ENCODE measurements at places on chromosomes 2 and 18.

DNA sequence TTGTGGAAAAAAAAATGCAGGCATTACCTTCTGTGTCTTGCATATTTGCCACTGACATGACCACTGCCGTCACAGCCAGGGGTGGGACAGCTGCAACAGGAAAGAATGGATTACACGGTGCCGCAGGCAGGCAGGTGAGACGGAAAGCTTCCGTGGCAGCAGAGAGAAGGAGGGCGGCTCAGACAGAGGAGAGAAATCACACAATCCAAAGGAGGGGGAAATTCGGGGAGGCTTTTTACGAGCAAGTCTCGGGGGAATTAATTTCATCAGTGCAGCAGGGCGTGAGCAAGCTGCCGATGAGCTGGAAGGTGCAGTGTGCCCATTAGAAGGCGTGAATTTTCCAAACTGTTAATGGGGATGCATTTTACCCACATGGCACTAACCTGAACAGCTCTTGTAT, 234.8 kb upstream of the PXDN start:
- DNase-seq = no peak

DNA sequence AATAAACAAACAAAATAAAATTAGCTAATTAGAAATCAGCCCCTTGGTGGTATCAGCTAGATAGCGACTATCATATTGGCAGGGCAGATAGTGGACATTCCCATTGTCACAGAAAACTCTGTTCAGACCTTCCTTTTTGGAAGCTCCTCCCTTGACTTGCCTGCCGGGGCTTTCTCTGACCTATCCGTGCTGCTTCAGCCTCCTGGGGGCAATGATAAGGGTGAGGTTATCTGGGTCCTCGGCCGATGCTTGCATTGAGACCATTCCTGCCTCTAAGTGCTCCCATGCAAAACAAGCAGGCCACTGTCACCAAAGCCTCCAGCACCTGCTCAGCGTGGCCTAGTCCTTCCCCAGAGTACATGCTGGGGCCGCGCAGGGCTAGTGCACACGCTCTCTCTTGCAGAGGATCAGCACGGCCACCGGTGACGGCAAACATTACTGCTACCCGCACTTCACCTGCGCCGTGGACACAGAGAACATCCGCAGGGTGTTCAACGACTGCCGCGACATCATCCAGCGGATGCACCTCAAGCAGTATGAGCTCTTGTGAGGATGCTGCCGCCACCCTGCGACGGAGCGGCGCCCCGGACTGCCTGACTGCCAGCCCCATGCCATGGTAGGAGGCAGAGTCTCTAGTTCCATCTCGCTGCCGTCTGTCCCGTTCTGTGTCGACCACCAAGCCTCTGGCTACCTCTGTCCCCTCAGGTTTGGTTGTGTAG, 27.4 kb downstream of the MPPE1 start:
- DNase-seq = no peak

GRCh38 chr2:202052235-202052634, 18.6 kb downstream of the FZD7 start:
- no peak for DNase-seq

- DNase-seq = no peak
Measured at GRCh38 chr2:240528406-240529040, 29.3 kb downstream of the ANKMY1 start.

DNA sequence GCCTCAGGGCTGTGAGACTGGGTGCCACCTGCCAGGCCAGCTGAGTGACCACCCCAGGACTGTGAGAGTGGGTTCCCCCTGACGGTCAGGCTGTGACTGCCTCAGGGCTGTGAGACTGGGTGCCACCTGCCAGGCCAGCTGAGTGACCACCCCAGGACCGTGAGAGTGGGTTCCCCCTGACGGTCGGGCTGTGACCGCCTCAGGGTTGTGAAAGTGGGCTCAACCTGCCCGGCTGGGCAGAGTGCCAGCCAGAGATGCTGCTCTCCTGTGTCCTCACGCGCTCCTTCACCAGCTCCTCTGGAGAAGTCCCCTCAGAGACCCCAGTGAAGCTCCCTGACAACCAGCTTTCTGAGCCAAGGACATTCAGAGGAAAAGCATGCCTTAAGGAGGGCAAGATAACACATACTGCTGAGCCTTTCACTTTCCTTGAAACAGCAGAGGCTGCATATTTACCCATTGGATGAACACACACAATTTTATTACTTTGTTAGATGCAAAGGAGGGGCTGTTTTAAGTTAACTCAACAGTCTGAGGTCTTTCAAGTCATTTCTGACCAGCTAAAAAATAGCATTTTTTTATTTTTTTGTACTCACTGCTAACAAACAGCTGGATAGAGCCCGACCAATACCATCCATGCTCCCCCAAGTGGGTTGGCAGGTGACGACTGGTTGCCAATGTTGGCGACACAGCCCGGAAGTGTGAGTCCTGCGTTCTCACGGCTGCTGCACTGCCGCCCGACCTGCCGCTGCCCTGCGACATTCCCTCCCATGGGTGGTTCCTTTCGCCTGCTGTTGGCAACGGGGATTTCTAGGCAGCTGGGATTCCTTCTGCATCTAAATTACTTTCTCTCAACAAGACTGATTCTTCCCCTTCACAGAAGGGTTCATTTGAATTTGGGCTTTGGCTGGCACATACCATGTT, 70.7 kb downstream of the NDUFA10 start:
- no peak for DNase-seq

DNA sequence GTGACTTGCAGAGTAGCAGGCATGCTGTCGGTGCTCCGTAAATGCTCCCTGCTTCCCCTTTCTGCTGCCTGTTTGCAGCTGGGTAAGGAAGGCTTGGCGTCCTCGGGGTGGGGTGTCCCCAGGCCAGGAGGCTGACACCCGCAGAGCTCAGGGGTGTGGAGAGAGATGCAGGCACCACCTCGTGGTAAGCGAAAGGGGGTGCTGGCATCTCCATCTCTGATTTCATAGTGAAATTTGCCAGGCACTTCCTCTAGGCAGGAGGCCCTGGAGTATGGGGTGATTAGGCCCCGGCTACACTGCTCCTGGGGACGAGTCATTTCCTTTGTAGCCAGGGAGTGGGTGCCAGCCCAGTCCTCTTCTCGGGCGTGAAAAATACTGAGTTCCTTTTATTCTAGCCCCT, 160.4 kb downstream of the KLHL29 start:
- no peak for DNase-seq

DNA sequence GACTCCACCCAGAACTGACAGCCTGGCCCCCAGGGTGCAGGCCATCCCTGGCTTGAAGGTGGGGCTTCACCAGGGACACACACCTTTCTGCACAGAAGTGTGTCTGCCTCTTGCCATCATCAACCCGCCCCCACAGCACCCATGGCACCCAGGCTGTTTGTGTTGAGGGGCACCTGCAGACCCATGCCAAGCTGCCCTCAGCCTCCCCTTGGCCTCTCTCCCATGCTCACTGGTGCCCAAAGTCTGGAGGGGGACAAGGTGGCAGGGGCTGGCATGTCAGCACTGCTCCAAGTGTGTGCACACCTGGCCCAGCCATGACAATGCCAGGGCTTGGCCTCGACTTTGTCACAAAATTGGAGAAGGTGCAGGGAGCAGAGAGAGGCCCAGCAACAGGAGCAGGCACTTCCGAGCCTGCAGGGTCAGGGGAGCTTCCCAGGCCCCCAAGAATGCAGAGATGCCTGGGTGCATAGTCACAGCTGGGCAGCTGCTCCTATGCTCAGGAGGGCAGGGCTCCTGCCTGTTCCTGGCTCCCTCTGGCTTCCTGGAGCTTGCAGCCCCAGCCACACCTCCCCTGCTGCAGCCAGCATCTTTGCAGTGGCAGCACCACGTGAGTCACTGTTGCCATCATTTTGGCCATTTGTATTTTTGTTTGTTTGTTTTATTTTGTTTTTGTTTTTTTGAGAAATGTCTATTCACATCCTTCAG, 280.6 kb upstream of the UBE2E3 start:
- no peak for DNase-seq

GRCh38 chr2:118179445-118179844, 91.2 kb downstream of the INSIG2 start:
- DNase-seq = no peak

DNA sequence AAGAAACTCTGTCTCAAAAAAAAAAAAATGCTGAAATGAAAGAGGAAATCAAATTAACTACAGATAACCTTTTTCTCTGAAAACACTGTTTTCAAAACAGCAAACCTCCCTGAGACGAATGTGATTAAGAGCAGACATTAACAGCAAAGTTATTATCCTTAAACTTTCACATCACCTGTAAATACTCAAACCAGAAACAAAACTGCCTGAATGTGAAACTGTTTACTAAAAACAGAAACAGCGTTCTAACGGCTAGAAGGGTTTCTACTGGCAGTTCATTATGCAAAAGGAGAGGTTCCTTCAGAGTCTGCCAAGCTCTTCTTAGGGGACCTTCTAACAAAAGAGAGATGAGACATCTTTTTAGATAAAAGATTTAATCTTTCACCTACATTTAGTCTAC, 45.9 kb downstream of the PNO1 start:
- DNase-seq = no peak

- no peak for DNase-seq
Measured at GRCh38 chr2:160418853-160419252, 74.8 kb downstream of the RBMS1 start.

- DNase-seq = no peak
Measured at GRCh38 chr2:172169611-172170010, 66.9 kb upstream of the DLX2 start.
